LHCN-M2 (cell line): ENCODE measurements at places on chromosomes 4 and X. TPM values are rescaled to one million over a fixed set of nuclear protein-coding genes. Genes with fewer than 3 reads are reported as not detected.

DNA sequence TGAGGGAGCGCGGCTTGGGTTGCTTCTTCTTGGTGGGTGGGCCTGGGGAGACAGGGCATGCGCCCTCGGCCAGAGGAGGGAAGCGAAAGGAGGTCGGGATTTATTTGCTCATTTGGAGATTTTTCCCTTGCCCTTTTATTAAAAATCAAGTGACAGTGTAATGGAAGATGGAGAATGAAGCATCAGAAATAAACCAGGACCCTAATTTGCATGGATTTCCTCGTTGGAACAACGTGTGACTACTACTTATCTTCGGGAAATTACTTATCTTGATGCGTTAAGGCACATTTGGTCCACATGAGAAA is 709 bp upstream of the CLOCK start:
- no peak for DNase-seq

DNA sequence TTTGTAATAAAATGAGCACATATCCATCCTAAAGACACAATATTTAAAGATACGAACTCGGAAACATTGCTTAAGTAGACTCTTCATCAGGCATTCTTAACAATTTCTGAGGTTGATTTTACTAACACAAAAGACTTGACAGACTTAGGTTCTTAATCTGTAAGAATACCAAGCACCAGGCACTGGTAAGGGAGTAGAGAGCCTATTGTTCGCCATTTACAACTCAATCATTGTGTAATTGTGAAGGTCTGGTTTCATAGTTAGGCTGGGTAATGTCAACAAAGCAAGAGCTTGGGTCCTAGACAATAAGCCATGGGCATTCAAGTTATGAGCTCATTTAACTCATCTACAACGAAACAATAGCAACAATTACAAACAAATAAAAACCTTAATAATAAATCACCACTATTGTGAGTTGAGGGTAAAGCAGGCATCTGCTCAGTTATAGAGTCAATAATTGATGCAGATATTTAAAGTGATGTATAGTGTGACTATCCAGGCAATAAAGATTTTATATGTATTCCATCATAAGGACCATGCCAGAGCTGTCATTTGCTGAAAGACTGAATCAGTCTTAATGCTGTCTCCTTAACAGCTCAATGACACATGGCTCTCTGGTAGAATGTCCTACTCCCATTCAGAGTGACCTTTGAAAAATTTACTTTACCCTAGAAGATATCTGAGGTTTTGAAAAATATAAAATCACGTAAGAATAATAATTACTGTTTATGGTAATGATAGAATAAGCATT is 664.0 kb upstream of the PCDH7 start:
- DNase-seq: no peak

DNA sequence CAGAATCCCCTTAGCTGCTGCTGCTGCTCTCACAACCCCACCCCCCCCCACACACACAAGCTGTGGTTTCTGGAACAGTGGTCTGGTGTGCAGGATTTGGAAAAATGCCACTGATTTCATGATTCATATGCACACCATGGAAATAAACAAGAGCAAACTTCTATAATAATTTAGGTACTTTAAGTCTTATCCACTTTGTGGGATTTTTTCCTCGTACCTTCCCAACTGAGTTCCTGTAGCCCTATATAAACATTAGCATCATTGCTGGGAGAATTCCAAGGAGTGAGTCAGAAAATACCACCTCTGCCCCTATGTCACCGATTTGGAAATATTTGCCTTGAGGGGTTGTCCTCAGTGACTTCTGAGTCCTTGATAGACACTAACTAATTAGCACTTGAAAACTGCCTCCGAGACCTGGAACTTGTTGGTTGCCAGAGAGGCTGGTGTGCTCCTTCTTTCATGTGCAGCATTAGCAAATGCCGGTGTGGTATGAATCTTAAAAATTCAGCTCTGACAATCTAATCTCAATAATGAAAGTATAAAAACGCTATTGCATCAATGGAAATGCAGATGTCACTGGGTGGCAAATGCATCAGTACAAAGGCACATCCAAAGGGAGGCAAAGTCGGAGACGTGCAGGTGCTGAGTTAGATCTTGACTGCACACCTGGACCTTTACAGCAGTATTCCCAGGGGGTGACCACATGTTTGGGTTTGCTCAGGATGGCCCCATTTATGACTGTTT is 61.8 kb downstream of the CPE start:
- peak; percentile 38 for DNase-seq

- DNase-seq: no peak
These were observed 2.9 kb upstream of the CYBB start for GRCh38 chrX:37776987-37777325.

- DNase-seq: peak; percentile 2
These were observed 448 bp downstream of the TLL1 start for GRCh38 chr4:165873298-165874071.

- no peak for DNase-seq
These were observed 69.1 kb downstream of the PSAPL1 start for GRCh38 chr4:7365462-7366179.

GRCh38 chrX:19673375-19674040 is 158.2 kb upstream of the MAP3K15 start:
- DNase-seq: peak; percentile 89

GRCh38 chrX:72554448-72555140 is 18.0 kb downstream of the HDAC8 start:
- DNase-seq: peak; percentile 28

- DNase-seq: no peak
These were observed 331.1 kb downstream of the GRID2 start for GRCh38 chr4:92634882-92635281.

DNA sequence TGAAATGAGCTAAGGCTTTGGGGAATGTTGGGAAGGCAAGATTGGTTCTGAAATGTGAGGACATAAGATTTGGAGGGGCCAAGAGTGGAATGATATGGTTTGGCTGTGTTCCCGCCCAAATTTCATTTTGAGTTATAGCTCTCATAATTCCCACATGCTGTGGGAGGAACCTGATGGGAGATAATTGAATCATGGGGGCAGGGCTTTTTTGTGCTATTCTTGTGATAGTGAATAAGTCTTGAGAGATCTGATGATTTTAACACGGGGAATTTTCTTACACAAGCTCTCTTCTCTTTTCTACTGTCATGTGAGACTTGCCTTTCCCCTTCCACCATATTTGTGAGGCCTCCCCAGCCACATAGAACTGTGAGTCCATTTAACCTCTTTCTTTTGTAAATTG is 157.6 kb upstream of the C1QTNF7 start:
- no peak for DNase-seq

DNA sequence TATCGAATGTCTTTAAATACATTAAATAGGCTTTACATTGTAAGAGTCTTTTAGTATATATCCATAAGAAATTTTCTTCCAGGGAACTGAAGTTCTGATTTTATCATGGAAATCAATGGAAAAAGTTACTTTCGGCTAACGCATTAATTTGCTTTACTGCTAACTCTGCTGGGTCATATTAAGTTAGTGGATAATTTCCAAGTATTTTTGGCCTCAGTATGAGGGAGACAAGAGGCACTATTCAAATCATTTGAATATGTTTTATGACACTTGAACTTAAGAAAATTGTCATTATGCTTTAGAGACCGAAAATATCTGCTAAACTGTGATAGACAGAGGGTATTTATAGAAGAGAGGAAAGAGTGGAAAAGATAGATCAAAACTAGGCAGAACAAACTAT is 237.5 kb downstream of the PCDH7 start:
- no peak for DNase-seq

DNA sequence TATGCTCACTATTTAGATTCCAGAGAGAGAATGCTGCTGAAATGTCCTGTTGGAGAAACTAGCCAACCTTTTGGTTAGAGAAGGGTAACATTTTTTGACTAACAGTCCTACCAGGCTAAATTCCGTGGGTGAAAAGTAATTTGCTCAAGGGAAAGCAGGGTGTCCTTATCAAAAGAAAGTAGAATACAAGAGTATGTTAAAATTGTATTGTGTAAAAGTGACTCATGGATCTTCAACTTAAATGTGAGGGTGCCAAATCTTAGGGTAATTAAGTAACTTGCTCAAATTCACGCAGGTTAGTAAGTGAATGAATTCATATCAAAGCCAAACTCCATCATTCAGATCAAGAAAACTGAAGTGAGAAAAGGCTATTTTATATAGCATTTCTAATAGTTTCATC is 81.7 kb downstream of the PCDH7 start:
- DNase-seq: no peak

- DNase-seq: no peak
These were observed 49.8 kb upstream of the KLF3 start for GRCh38 chr4:38614231-38614630.

DNA sequence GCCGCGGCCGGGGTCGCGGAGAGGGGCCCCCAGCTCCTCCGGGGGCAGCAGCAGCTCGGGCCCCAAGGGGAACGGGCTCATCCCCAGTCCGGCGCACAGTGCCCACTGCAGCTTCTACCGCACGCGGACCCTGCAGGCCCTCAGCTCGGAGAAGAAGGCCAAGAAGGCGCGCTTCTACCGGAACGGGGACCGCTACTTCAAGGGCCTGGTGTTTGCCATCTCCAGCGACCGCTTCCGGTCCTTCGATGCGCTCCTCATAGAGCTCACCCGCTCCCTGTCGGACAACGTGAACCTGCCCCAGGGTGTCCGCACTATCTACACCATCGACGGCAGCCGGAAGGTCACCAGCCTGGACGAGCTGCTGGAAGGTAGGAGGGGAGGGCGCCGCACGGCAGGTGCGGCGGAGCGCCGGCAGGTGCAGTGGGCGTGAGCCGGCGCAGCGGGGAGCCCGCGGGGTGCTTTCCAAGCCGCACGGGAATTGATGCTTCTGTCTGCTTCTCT is 886 bp downstream of the DCLK2 start:
- DNase-seq: peak; percentile 42

DNA sequence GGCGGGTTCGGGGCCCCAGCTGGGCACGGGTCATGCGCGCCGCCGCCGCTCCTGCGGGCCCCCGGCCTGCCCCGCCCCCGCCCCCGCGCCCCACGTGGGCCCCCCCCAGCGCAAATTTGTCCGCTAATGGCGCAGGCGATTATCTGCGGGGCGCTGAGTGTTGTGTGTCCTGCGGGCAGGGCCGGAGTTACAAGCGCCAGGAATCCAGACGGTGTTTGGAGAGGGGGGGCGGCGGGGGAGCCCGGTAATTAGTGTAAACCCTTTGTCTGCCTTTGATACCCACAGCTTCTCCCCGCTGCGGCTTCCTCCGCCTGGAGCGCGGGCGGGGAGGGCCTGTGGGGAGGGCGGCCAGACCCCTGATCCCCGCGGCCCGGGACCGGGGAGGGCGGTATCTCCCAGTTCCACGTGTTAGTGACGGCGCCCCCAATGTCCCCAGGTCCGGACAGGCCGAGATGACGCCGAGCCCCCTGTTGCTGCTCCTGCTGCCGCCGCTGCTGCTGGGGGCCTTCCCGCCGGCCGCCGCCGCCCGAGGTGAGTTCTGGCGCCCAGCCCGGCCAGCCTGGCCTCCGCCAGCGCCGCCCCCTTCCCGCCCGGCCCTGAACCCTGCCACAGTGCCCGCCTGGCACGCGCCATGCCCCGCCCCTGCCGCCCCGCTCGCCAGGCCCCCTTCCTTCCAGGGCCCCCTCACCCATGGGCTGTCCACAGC is 761 bp downstream of the FGFRL1 start:
- DNase-seq: no peak

DNA sequence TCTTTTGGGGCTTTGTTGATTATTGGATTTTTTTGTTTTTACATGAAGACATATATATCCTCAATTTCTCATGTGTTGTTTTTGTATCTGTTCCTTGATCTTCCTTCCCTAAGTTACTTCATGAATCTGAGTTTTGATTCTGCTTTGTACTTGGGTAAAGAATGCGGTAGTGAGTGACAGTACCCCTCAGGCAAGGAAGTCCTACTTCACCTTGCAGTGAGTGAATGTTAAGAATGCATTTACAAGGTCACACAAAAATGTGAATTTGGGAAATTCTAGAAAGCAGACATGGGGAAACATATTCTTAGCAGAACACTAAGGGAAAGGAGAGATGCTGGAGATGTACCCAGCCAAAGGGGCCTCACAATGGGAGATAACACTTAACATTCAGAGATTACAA is 373.1 kb upstream of the LCORL start:
- no peak for DNase-seq

DNA sequence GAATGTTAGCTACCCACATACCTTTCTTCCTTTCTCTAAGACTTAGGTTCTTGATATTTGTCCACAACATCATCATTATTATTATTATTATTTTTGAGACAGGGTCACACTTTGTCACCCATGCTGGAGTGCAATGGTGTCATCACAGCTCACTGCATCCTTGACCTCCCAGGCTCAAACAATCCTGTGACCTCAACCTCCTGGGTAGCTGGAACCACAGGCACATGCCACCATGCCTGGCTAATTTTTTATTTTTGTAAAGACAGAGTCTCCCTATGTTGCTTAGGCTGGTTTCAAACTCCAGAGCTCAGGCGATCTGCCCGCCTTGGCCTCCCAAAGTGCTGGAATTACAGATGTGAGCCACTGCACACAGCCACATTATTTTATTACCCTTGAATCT is 119.0 kb downstream of the CBR4 start:
- DNase-seq: no peak

- peak; percentile 46 for DNase-seq
These were observed 140.3 kb upstream of the CXCL13 start for GRCh38 chr4:77465271-77465670.

DNA sequence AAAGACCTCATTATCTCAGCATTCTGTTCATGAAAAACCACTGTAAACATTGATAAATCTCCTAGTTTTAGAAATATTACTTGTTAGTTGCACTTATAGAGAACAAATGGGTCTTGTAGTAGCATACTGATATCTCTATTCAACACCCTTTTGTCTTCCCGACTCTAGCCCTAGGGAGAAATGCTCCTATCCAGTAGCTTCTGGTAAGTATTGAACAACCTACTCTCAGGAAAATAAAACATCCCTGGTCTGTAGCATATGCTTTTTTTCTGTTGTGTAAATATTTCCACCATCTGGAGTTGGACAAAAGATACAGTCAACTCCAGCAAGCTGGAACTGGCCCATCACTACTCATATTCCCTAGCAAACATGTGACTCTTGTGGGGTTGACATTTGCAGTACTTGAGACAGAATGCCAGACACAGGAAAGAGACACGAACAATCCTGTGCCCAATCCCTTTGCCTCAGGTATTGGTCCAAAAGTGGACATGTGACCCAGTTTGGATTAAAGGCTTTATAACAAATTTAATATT is 188.2 kb downstream of the GC start:
- no peak for DNase-seq

DNA sequence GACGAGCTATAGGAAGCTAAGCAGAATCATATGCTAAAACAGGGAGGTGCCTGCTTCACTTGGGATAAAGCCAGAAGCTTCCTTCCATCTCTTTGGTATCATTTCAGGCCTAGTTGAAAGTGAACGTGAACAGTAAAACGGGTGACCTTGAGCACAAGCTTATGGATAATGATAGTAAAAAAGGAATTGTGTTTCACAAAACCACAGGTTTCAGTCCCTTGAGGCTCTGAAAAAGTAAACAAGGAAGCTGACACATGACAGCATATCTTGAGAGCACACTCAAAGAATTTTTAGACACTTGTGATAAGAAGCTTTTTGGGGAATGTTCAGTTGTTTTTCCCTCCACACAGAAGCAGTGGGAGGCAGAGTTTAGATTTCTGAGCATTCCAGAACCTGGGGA is 286.1 kb downstream of the DCHS2 start:
- DNase-seq: peak; percentile 49

- DNase-seq: peak; percentile 71
These were observed 11.3 kb downstream of the LAMP2 start for GRCh38 chrX:120457766-120458180.

The TGIF2LX gene
- not detected in 2 replicates for total RNA-seq

The LNX1 gene
- total RNA-seq: 10.8 and 15.0 TPM in 2 replicates

The TLL1 gene
- not detected in 2 replicates for total RNA-seq

The XAGE1B gene
- total RNA-seq: not detected in 2 replicates

The PRRG3 gene
- not detected in 2 replicates for total RNA-seq
